ENCODE measurements at places on chromosomes 7 and 10.
A peak's percentile ranks its signal among the peaks of the same experiment; 100 is the strongest.

- H3K36me3 ChIP-seq: peaks cover 34% of the 10 kb centered on the region
- H3K27me3 ChIP-seq: no peaks in the 10 kb centered on the region
- H3K27ac ChIP-seq: peak overlapping the region; percentile 79
- H3K4me3 ChIP-seq: peak overlapping the region; percentile 40
- DNase-seq: no peak
- H3K4me1 ChIP-seq: peaks cover 29% of the 10 kb centered on the region
These were observed 5.4 kb downstream of the IDI1 start for GRCh38 chr10:1043532-1043995.

DNA sequence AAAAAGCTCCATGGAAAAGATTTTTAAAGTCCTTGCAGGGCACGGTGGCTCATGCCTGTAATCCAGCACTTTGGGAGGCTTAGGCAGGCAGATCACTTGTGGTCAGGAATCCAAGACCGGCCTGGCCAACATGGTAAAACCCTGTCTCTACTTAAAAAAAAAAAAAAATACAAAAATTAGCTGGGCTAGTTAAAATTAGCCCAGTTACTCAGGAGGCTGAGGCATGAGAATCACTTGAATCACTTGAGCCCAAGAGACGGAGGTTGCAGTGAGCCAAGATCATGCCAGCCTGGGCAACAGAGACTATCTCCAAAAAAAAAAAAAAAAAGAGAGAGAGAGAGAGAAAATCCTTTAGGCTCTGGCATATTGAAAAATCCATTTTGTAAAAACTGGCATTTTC is 61.9 kb downstream of the CCDC6 start:
- no peak overlapping the region for H3K4me3 ChIP-seq
- H3K36me3 ChIP-seq: peaks cover 27% of the 10 kb centered on the region
- no peaks in the 10 kb centered on the region for H3K4me1 ChIP-seq
- no peak for DNase-seq
- H3K27ac ChIP-seq: no peak overlapping the region
- no peaks in the 10 kb centered on the region for H3K27me3 ChIP-seq

- no peaks in the 10 kb centered on the region for H3K4me1 ChIP-seq
- H3K27me3 ChIP-seq: no peaks in the 10 kb centered on the region
- H3K36me3 ChIP-seq: no peaks in the 10 kb centered on the region
- H3K4me3 ChIP-seq: no peak overlapping the region
- no peak for DNase-seq
These were observed 105.1 kb upstream of the ADCY1 start for GRCh38 chr7:45469103-45469502.

GRCh38 chr7:139619367-139619657 is 95.8 kb downstream of the CLEC2L start:
- H3K27ac ChIP-seq: no peak overlapping the region
- H3K4me3 ChIP-seq: no peak overlapping the region
- DNase-seq: no peak
- peaks cover 8% of the 10 kb centered on the region for H3K4me1 ChIP-seq
- peaks cover 8% of the 10 kb centered on the region for H3K36me3 ChIP-seq
- H3K27me3 ChIP-seq: no peaks in the 10 kb centered on the region

DNA sequence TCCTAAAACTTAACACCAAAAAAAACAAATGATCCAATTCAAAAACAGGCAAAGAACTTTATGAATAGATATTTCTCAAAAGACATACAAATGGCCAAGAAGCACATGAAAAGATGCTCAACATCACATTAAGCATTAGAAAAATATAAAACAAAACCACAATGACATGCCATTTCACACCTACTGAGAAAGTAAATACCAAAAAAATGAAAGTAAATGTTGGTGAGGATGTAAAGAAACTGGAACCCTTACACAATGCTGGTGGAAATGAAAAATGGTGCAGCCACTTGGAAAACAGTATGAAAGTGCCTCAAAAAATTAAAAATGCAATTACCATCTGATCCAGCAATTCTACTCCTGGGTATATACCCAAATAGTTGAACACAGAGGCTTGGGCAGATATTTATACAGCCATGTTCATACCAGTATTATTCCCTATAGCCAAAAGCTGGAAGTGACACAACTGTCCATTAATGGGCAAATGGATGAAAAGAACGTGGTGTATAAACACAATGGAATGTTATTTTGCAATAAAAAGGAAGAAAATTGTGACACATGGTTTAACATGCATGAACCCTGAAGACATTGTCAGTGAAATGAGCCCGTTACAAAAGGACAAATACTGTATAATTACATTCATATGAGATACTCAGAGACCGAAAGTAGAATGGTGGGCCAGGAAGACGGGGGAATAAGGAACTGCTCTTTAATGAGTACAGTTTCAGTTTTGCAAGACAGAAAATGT is 89.0 kb downstream of the JMJD1C start:
- H3K4me1 ChIP-seq: no peaks in the 10 kb centered on the region
- H3K27me3 ChIP-seq: no peaks in the 10 kb centered on the region
- no peak overlapping the region for H3K4me3 ChIP-seq

- H3K4me3 ChIP-seq: no peak overlapping the region
- no peaks in the 10 kb centered on the region for H3K4me1 ChIP-seq
- H3K36me3 ChIP-seq: no peaks in the 10 kb centered on the region
- H3K27ac ChIP-seq: no peak overlapping the region
These were observed 92.8 kb downstream of the PAXIP1 start for GRCh38 chr7:154910125-154910524.

DNA sequence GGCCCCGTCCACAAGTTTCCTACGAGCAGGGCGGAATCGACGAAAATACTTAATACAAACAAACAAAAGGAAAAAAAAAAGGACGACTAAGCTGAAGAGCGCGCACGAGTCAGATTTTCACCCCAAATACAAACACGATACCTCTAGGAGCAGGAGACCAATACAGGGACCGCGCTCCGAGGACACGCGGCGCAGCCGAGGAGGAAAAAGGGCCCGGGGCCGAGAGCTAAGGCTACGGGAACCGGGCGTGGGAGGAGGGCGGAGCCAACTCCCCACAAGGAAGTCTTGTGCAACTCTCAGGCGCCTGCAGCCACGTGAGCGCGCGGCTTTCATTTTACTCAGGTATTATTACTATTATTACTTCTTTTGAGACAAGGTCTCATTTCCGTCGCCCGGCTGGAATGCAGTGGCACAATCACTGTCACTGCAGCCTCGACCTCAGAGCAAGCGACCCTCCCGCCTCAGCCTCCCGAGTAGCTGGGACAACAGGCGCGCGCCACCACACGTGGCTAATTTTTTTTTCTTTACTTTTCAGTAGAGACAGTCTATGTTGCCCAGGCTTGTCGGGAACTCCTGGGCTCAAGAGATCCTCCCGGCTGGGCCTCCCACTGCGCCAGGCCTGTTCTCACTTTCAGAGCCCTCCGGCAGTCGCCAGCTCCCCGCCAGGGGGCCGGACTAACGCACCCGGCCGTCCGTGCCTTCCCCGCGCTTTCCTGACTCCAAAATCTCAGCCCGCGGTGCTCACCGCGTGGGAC is 1.2 kb downstream of the HNRNPF start:
- peak; percentile 68 for DNase-seq
- H3K27ac ChIP-seq: peak overlapping the region; percentile 100
- H3K4me3 ChIP-seq: peak overlapping the region; percentile 94

GRCh38 chr7:46490406-46490805 is 569.3 kb upstream of the IGFBP3 start:
- no peak overlapping the region for H3K27ac ChIP-seq
- H3K36me3 ChIP-seq: no peaks in the 10 kb centered on the region
- no peak overlapping the region for H3K4me3 ChIP-seq
- no peaks in the 10 kb centered on the region for H3K27me3 ChIP-seq
- DNase-seq: no peak
- H3K4me1 ChIP-seq: no peaks in the 10 kb centered on the region

- H3K36me3 ChIP-seq: no peaks in the 10 kb centered on the region
- no peak overlapping the region for H3K4me3 ChIP-seq
- peaks cover 30% of the 10 kb centered on the region for H3K27me3 ChIP-seq
- no peak overlapping the region for H3K27ac ChIP-seq
- no peak for DNase-seq
These were observed 15.1 kb upstream of the ELN start for GRCh38 chr7:74012842-74013249.

DNA sequence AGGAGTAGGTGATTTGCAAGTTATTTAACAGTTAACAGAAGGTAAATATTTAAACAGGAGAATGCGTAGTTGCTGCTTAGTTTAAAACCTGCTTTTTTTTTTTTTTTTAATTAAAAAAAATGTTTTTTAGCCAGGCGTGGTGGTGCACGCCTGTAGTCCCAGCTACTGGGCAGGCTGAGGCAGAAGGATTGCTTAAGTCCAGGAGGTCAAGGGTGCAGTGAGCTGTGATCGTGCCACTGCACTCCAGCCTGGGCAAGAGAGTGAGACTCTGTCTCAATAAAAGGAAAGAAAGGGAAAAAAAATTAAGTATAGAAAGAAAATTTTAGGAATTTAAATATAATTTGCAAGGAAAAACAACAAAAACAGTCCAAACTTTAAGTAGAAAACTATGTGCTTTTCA is 71.6 kb downstream of the BTRC start:
- no peak overlapping the region for H3K27ac ChIP-seq
- no peaks in the 10 kb centered on the region for H3K36me3 ChIP-seq
- DNase-seq: no peak
- H3K4me3 ChIP-seq: no peak overlapping the region

- no peaks in the 10 kb centered on the region for H3K36me3 ChIP-seq
- no peak for DNase-seq
- H3K4me1 ChIP-seq: no peaks in the 10 kb centered on the region
- no peaks in the 10 kb centered on the region for H3K27me3 ChIP-seq
These were observed 138.6 kb upstream of the GRB10 start for GRCh38 chr7:50921114-50921813.

- no peak overlapping the region for H3K4me3 ChIP-seq
- H3K27me3 ChIP-seq: no peaks in the 10 kb centered on the region
- H3K36me3 ChIP-seq: no peaks in the 10 kb centered on the region
- no peaks in the 10 kb centered on the region for H3K4me1 ChIP-seq
These were observed 65.3 kb downstream of the RELN start for GRCh38 chr7:103924184-103924583.

DNA sequence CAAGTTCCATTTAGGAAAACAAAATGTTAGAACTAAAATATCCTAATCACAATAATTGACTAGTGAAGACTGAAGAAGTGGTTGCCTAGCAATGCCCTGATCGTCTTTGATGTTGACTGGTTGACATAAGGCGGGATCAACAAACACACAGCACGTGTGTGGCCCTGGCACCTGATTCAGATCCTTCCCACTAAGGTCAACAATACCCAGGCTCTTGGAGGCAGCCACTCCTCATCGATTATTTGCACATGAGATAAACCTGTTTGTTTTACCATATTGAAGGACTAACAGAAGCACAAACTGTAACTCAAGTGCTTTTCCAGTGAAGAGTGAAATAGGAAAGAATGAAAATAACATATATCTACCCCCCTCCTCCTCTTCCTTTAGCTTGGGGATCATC is 15.6 kb downstream of the FANK1 start:
- peaks cover 4% of the 10 kb centered on the region for H3K27me3 ChIP-seq
- H3K4me1 ChIP-seq: no peaks in the 10 kb centered on the region
- H3K36me3 ChIP-seq: no peaks in the 10 kb centered on the region
- H3K27ac ChIP-seq: no peak overlapping the region
- no peak overlapping the region for H3K4me3 ChIP-seq
